GM23248 (cell line): ENCODE measurements at places on chromosomes 1 and 21. TPM values are rescaled to one million over a fixed set of nuclear protein-coding genes. Genes with fewer than 3 reads are reported as not detected.

BSDC1 gene
- 47.5 and 47.8 TPM in 2 replicates for polyA plus RNA-seq

PDXK gene
- polyA plus RNA-seq, result 81.8 and 89.7 TPM in 2 replicates

CGN gene
- polyA plus RNA-seq, result 0.06 TPM in 1 of 2 replicates, not detected in the other

CAMSAP2 gene
- 9.9 and 10.9 TPM in 2 replicates for polyA plus RNA-seq

PTGFRN gene
- 14.7 and 15.2 TPM in 2 replicates for polyA plus RNA-seq

OR6N1 gene
- not detected in 2 replicates for polyA plus RNA-seq

ATAD3A gene
- 42.8 and 44.9 TPM in 2 replicates for polyA plus RNA-seq

GBP2 gene
- polyA plus RNA-seq, result 3.3 and 4.8 TPM in 2 replicates

FBXO28 gene
- 14.9 and 15.5 TPM in 2 replicates for polyA plus RNA-seq

PEAR1 gene
- polyA plus RNA-seq, result 0.71 and 1.2 TPM in 2 replicates

BTBD19 gene
- polyA plus RNA-seq, result 9.4 and 12.1 TPM in 2 replicates

PBXIP1 gene
- polyA plus RNA-seq, result 25.9 and 26.4 TPM in 2 replicates

SCAF4 gene
- polyA plus RNA-seq, result 18.8 and 19.4 TPM in 2 replicates

TRIM17 gene
- polyA plus RNA-seq, result 0.26 and 0.43 TPM in 2 replicates

KCNK1 gene
- 4.2 and 4.8 TPM in 2 replicates for polyA plus RNA-seq

LCE2C gene
- 1.8 and 2.0 TPM in 2 replicates for polyA plus RNA-seq
